KBM-7 (cell line): ENCODE measurements at places on chromosomes 11 and 22.

DNA sequence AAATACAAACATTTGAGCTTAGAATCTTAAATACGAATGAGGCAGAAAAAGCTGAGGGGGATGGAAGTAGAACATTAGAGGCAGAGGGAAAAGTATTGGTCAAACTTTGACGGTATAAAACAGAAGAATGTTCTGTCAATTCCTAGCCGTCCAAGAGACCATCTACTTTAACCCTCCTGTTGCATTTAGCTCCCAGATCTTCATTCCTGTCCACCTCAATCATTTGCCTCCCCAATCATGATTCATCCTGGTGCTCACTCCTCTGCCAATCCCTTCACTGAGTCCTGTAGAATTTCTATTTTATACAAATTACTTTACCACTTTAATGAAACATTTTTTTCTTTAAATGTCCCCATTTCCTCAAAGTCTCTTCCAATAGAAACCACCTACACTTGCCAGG, 28.2 kb downstream of the C2CD3 start:
- DNase-seq, result no peak

- DNase-seq, result no peak
Measured at GRCh38 chr11:56706486-56706885, 7.6 kb downstream of the OR9G1 start.

DNA sequence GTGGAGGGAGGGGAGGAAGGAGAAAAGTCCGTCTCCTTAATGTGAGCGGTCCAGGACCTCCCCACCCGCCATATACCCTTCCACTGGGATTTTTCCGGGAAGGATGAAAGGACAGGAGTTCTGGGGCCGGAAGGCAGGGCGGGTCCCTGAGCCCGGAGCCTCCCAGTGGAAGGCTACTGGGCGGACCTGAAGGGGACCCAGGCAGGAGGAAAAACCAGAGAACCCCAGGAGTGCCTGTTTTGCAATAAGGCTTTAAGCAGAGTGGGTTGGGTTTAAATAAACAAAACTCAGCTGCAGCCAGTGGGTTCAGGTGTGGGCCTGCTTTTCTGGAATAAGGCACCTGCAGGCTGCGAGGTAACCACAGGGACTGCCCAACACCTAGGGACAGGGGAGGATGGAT, 1.7 kb upstream of the CELSR1 start:
- DNase-seq, result no peak

DNA sequence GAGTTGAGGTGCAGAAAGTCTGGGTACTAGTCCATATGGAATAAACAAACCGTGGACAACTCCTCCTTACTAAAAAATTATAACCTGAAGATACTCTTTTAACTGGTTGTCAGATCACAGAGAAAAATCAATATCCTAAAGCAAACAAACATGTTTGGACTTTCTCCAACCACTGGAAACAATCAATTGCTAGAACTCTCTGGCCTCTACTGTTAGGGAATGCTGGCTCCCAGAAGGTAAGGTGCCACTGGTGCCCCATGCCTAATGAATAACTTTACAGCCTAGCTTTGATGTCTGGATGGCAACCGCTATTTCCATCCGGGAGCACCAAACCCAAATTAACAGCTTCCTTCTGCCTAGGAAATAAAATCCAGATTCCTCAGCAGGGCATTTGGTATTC, 74.5 kb downstream of the AMBRA1 start:
- no peak for DNase-seq

DNA sequence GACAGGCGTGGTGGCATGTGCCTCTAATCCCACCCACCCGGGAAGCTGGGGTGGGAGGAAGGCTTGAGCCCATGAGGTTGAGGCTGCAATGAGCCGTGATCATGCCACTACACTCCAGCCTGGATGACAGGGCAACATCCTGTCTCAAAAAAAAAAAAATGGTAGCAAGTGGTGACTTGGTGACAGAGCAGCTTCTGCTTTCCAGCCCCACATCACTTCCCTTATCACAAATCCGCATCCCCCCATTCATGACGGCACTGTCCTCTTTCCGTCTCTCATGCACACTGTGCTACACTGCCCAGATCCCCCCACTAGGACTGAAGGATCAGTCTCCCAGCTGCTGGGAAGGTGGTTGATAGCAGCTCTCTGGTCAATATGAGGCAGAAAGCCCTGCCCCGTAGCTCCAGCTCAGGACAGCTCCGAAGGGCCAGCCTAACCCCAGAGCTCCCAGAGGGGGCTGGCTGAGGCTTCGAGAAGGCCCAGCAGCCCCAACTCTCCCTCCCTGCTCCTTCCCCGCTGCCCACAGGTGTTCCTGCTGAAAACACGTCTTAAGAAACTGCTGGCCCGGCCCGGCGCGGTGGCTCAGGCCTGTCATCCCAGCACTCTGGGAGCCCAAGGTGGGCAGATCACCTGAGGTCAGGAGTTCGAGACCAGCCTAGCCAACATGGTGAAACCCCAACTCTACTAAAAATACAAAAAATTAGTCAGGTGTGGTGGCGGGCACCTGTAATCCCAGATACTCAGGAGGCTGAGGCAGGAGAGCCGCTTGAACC, 15.9 kb downstream of the PGA5 start:
- peak; percentile 57 for DNase-seq

GRCh38 chr11:73171436-73172161, 29.5 kb upstream of the FCHSD2 start:
- no peak for DNase-seq

DNA sequence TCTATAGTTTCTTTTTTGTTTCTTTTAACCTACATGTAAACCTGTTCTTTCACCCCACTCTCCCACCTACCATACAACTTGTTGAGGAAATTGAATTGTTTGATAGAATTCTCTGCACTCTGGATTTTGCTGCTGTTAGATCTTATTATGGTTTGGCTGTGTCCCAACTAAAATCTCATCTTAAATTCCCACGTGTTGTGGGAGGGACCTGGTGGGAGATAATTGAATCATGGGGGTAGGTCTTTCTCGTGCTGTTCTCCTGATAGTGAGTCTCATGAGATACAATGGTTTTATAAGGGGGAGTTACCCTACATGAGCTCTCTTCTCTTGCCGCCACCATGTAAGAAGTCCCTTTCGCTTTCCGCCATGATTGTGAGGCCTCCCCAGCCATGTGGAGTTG, 15.0 kb upstream of the PITPNB start:
- DNase-seq, result no peak

DNA sequence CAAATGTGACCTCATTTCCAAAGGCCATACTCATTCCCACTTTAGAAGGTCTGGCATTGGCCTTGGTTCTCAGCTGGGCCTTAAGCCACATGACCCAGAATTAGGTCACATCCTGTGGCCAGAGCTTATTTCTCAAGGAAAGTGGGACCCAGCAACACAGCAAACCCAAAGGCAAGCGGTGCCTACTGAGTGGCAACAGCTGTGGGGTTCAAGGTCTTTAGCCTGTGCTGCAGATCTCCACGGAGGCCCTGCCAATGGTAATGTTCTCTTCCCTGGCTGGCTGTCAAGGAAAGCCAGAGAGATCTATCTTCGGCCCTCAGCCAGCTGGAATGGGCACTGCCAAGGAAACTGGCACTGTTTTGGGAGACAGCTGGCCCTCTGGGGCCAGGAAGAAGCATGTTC, 41.5 kb upstream of the TP53I11 start:
- no peak for DNase-seq

DNA sequence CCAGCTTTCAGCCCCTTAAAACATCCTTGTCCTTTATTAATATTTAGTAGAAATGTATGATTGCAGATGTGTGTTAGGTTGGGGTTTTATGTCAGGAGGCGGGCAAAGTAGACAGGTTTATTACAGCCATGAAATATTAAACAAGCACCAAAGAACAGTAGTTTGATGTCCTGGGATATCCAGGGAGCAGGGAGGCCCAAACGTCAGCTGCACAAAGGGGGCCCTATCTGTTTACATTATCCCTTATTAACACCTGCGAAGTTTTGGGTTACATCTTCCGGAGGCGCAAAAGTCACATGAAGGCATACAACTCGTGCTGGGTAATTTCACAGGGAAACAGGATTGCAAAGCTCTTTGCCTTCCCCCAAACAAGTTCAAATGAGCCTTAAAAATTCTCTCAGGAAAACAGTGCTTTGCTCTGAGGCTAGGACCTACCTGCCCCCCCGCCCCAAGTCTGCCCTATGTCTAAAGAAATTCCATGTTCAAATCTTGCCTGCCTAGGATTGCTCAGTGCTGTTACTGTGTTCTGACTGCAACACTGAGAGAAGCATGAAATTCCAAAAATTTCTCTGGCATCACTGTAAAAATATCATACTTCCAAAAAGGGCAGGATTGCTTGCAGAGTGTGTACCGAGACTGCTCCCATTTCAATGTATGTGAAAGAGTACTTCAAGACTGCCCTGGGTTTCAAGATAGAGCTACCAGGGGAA, 8.9 kb downstream of the MN1 start:
- no peak for DNase-seq

- no peak for DNase-seq
Measured at GRCh38 chr11:103364687-103365086, 255.5 kb downstream of the DYNC2H1 start.

GRCh38 chr11:96827164-96827563, 437.4 kb downstream of the JRKL start:
- DNase-seq, result no peak

- DNase-seq, result no peak
Measured at GRCh38 chr22:35510481-35510934, 30.1 kb upstream of the RASD2 start.

- DNase-seq, result peak; percentile 72
Measured at GRCh38 chr11:45102810-45103621, 43.4 kb upstream of the PRDM11 start.

DNA sequence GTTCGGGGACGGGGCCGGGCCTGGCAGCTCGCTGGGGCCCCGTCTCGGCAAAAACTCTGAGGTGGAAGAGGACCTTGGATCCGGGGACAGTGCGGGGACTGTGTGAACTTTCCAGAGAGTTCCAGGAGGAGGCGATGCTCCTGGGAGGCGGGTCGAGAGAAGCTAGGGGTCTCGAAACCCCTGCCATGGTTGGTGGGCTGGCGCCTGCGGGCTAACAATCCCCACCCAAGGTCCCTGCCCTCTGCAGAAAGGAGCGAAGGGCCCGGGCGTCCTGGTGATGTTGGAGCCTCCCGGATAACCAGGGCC, 4.7 kb upstream of the GRK2 start:
- no peak for DNase-seq

DNA sequence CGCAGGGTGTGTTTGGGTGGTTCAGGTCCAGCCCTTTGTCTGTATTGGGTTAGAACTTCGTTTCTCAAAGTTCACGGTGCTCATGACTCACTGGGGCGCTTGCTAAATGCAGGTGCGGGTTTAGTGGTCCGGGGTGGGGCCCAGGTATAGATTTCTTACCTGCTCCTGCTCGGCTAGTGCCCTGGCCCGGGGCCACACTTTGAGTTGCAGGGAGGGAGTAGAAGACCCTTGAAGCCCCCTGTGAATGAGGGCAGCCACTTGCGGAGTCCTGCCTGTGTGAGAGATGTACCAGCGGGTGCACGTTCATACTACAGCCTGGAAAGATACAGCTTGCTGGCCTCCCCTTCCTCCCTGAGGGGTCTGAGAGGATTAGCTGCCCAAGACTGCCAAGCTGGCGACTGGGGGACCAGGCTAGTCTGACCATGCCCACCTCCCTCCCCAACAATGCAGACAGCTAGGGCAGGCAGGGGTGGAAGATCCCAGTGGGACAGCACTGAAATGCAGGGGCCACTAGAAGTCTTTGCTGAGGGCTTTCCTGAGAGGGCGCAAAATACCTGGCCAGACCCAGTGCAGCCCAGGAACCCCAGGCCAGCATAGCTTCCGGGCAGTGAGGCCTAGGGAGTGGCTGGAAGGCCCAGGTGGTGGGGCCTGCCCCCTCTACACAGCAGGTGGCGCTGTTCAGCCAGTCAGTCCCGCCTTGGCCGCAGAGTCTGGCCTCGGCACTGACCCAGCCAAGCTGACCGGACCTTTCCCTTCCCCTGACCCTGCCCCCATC, 5.1 kb upstream of the MYRF start:
- peak; percentile 59 for DNase-seq

GRCh38 chr11:109704432-109704831, 282.4 kb downstream of the C11orf87 start:
- DNase-seq, result no peak

GRCh38 chr11:1165256-1166041, 7.7 kb downstream of the MUC5AC start:
- no peak for DNase-seq

- DNase-seq, result no peak
Measured at GRCh38 chr11:117910941-117911655, 18.1 kb downstream of the TMPRSS13 start.

DNA sequence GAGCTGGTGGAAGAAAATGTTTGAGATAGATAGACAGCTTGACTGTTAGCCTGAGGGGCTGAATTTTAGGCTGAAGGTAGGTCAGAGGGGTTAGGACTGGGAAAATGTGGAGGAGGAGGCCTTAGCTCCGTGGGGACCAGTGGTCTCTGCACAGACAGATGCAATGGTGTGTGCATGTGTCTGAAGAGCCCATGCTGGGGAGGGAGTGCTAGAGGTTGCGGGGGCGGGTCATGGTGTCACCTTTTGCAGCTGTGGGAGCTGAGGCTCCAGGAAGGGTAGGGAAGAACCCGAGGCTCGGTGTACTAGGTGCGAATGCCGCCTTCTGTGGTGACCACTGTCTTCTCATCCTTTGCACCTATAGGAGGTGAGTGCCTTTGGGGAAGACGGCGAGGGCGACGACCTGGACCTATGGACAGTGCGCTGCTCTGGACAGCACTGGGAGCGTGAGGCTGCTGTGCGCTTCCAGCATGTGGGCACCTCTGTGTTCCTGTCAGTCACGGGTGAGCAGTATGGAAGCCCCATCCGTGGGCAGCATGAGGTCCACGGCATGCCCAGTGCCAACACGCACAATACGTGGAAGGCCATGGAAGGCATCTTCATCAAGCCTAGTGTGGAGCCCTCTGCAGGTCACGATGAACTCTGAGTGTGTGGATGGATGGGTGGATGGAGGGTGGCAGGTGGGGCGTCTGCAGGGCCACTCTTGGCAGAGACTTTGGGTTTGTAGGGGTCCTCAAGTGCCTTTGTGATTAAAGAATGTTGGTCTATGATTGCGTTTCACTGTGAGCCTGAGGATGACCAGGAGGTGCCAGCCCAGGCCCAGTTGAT, 1.6 kb downstream of the SDF2L1 start:
- no peak for DNase-seq

GRCh38 chr11:69796063-69796462, 20.9 kb upstream of the FGF4 start:
- DNase-seq, result no peak
